Caki2 (cell line): ENCODE measurements at places on chromosomes 3 and 15.

- no peak for DNase-seq
Measured at GRCh38 chr3:123439806-123440580, 8.9 kb downstream of the ADCY5 start.

GRCh38 chr3:192819001-192819569 lies 91.7 kb upstream of the FGF12 start:
- peak; percentile 87 for DNase-seq

- DNase-seq: no peak
Measured at GRCh38 chr15:85456798-85457197, 76.4 kb downstream of the AKAP13 start.

DNA sequence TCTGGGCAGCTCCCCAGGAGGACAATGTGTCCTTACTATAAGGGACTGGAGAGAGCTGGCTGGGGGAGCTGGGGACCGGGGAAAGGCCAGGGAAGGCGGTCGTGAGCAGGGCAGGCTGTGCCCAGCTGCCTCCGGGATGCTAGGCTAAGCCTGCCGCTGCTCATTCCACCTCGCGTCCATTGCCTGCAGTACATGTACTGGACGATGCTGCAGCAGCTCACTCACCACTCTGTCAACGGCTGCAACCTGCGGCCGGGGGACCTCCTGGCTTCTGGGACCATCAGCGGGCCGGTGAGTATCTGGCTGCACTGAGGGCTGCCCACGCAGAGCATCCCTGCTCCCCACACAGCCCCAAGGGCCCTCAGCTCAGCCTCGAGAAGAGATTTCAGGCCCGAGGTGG lies 27.1 kb downstream of the FAH start:
- no peak for DNase-seq

- DNase-seq: peak; percentile 14
Measured at GRCh38 chr15:98292442-98293240, 332.1 kb downstream of the ARRDC4 start.

- peak; percentile 3 for DNase-seq
Measured at GRCh38 chr3:53570709-53571108, 76.3 kb downstream of the CACNA1D start.

DNA sequence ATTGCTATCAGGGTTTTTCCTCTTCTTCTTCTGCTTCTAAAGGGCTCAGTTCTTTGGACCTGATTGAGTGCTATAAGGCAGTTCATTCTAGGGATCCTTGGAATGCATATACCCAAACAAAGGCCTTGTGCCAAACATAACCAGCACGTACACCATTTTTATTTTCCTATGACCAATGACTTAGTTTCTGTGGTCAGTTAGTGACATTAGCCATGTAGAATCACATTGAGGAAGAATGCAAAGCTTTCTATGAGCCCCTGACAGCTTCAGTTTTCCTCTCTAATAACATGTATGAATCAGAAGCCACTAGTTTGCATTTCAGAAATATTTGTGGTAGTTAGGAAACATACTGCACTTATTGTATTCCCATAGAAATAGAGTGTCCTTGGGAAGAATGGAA lies 240.0 kb downstream of the THRB start:
- peak; percentile 77 for DNase-seq

GRCh38 chr3:33541918-33542317 lies 101.7 kb upstream of the UBP1 start:
- no peak for DNase-seq

GRCh38 chr3:138011722-138012121 lies 1.8 kb downstream of the CLDN18 start:
- DNase-seq: no peak

GRCh38 chr3:145942052-145942451 lies 218.9 kb downstream of the PLOD2 start:
- no peak for DNase-seq

- no peak for DNase-seq
Measured at GRCh38 chr3:13613343-13614190, 64.6 kb downstream of the FBLN2 start.

DNA sequence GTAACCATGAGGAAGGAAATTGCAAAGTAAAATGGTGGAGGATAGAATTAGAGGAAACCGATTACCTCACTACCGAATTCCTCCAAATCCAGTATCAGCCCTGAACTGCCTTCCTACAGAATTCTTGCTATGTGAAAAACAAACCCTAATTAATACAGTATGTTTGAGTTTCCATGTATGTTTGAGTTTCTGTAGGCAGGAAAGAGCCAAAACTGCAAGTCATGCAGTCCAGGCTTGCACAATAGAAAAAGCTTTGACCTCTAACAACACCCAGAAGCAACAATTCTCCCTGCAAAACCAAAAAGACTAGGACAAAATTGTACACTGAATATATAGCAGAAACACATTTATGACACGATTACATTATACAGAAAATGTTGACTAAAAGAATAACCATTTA lies 614.8 kb downstream of the DIPK2A start:
- DNase-seq: no peak

DNA sequence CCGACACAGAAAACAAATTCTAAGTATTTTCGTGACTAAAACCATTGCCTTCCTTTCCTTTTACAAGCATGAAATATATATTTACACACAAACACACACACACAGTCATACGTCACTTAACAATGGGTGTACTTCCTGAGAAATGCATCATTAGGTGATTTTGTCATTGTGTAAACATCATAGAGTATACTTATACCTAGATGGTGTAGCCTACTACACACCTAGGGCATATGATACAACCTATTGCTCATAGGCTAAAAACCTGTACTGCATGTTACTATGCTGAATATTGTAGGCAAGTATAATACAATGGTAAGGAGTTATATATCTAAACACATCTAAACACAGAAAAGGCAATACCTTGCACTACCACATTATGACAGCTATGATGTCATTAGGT lies 28.6 kb downstream of the COL6A5 start:
- no peak for DNase-seq

GRCh38 chr3:52531860-52532516 lies 1.7 kb downstream of the NT5DC2 start:
- no peak for DNase-seq

DNA sequence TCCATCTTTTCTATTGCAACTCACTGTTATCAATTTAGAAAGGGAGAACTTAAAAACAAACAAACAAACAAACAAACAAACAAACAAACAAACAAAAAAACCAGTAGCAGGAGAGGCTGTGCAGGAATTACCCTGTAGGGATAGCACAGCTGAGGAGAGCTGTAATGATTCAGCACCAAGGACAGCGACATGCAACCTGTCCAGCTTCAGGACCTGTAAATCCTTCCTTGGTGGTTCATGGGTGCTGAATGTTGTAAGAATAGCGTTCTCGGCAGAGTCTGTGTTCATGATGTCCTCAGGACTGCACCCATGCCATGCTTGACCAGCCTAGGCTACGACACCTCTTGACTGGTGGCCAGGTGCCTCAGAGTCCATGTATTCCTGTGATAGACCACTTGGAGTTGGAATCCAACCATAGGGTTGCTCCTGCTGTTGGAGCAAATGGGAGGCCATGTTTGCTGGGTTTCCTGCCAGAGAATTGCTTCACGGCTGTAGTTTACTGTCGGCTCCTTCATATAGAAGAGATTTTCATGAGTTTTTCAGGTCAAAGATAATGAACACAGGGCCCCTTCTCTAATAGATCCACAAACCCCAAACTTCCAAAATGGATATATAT lies 65.9 kb downstream of the CACNA2D3 start:
- DNase-seq: peak; percentile 31

DNA sequence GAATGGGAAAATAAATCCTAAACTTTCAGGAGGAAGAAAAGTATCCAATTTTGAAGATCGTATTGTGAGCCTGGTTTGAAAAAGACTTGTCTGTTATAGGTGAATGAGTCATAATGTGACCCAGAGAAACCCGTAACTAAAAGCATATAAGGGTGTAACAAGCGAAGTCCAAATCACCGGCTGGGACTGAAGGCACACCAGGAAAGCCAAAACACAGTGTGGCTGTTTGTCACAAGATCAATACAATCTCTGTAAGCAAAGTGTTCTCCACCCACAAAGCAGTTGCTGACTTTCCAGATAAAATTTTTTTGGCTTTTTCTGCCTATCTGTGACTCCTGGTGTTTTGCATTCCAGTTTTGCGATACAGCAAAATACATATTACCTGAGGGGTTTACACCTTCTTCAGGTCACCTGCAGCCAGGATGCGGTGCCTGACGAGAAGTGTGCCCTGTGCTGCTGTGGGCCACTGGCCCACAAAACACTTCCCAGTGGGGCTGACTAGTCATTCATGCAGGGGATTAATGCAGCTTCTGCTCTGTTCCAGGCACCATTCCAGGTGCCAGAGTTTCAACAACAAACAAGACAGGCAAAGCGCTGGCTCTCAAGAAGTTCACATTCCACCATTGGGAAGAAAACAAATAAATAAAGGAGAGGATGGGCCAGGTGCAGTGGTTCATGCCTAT lies 14.4 kb downstream of the HES1 start:
- no peak for DNase-seq

DNA sequence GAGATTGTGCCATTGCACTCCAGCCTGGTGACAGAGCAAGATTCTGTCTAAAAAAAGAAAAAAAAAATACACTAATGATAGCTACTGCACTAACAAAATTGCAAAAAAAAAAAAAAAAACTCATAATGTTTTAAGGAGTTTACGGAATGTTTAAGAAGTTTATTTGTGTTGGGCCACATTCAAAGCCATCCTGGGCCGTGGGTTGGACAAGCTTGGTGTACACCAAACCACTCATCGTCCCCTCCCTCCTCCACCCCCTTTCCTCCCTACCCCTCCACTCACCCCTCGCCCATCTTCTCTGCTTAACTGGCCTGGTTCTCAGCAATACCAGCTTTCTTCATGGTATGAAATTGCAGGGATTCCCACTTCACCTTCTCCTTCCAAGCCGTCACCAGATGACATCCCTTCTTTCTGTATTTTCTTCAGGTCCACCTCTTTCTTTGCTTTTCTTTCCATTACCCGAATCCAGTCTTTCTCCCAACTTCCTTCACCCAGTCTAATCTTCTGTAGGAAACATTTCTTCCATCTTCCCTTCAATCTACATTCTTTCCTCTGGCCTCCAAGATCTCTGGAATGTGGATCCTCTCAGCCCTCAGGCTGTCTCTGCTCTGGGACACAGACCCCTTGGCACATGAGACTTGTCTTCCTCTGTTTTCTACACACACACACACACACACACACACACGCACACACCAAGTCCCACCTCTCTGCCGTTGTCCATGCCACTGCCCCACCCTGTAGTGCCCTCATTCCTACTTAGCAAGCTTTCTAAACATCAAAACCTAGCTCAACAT lies 3.5 kb upstream of the MESP1 start:
- DNase-seq: peak; percentile 19

- no peak for DNase-seq
Measured at GRCh38 chr3:177610262-177610661, 413.0 kb upstream of the TBL1XR1 start.

GRCh38 chr3:96796101-96796500 lies 18.3 kb upstream of the EPHA6 start:
- no peak for DNase-seq

GRCh38 chr3:153551536-153552285 lies 389.7 kb downstream of the RAP2B start:
- DNase-seq: no peak

- DNase-seq: peak; percentile 18
Measured at GRCh38 chr3:114839476-114839875, 307.6 kb downstream of the ZBTB20 start.
